ENCODE measurements at places on chromosomes 13 and 19.

DNA sequence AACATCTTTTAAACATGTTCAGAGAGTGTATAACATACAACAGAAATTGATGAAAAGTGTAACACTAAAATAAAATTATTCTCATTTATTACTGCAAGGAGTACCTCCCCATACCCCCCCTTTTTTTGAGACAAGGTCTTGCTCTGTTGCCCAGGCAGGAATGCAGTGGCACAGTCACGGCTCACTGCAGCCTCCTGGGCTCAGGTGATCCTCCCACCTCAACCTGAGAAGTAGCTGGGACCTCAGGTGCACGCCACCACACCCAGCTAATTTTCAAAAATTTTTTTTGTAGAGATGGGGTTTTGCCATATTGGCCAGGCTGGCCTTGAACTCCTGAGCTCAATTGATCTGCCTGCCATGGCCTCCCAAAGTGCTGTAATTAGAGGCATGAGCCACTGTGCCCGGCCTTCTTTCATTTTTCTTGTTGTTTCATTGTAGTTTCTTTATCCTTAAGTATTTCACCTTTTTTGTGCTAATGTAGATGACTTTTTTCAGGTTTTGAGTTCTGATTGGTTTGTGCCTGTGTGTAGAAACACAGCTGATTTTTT lies 28.3 kb downstream of the GATAD2A start:
- DNase-seq, result no peak

DNA sequence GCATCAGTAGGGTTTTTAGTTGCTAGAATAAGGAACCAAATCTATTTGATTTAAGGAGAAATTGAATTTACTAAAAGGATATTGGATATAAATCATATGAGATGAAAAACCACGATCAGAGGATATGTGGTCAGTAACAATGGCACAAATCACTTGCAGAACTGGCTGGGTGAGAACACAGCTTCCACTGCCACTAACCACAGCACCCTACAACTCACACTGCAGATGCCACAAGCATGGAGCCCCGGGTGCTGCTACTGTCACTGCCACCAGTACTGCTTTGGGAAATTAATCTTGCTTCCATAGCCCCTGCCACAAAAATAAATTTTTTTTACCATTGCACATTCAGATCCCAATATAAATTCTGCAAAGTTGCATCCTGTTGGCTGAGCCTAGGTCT lies 40.6 kb upstream of the KLF12 start:
- DNase-seq, result no peak

GRCh38 chr13:111143865-111144540 lies 28.9 kb downstream of the ARHGEF7 start:
- DNase-seq, result peak; percentile 49

- no peak for DNase-seq
Observed at GRCh38 chr13:51958217-51958547, 53.1 kb downstream of the ATP7B start.

DNA sequence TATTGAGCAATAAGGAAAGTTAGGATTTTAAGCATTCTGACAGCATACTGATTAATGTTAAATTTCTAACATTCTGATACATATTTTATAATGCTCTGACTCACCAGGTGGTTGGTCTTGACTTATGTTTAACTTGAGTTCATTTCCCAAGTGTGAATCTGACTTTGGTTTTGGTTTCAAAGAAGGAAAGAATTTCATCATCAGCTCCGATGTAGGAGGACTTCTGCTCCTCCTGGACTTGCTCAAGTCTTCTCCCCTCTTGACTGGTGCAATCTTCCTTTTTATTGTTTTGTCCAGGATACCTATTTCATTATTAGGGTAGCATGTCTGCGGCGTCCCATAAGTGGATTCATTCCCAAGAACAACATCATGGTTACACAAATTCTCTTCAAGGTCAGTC lies 141.3 kb downstream of the RNF17 start:
- DNase-seq, result peak; percentile 18

DNA sequence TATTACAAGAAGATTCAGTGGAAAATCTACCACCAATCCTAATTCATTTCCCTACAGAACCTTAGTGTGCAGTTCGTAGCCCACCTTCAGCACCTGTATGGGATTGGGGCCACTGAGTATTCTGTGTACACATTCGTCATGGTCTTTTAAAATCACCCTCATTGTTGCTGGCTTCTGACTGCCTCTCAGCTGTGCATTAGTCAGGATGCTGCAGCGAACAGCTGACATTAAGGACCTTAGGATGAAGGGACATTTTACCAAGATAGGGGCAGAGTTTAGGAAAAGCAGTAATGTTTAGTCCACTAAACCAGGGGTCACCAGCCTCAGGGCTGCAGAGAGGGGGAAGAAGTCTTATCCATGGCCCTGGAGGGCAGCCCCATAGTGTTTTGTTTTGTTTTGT lies 176.5 kb downstream of the COL4A1 start:
- no peak for DNase-seq

Data from stromal cell of bone marrow (primary cell).